ENCODE measurements at places on chromosomes 7 and 10.
A peak's percentile ranks its signal among the peaks of the same experiment; 100 is the strongest.

- DNase-seq = no peak
Observed at GRCh38 chr10:100725071-100725471, 20.3 kb upstream of the PAX2 start.

GRCh38 chr7:134140889-134141867, 14.0 kb downstream of the LRGUK start:
- DNase-seq = peak; percentile 38

DNA sequence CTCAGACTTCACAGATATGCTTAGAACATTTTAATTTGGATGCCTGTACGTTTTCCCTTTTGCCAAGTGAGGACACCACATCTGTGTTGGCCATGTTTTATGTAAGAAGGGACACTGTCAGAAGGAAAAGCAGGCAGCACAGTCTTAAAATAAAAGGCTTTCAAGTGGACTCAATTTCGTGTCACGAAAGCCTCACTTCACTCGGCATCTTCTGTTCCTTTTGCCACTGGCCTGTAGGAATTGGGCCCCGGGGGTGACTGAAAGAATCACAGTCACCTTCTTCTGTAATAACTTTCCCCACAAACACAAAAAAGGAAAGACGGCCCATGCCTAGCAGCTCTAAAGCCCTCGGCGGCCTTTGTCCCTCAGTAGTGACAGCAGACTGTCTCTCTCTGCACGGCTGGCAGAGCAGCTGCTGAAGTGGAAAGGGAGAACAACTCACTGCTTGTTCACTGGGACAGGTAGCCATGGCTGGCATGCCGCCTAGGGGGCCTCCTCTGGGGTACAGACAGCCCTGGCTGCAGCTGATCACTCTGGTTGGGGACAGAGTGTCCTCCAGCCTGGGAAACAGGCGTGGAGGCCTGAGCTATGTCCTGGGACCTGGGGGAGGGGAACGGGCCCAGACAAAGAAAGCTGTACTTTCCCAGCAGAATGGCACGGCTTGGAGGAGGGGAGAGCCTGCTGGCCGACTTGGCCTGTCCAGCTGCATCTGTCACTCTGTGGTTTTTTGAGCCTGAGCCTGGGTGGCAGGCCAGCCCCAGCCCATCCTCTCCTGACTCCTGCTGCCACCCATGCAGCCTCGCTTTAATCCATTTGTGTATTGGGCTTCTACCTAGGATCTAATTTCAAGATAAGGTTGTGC, 4.4 kb downstream of the RASSF4 start:
- DNase-seq = no peak

DNA sequence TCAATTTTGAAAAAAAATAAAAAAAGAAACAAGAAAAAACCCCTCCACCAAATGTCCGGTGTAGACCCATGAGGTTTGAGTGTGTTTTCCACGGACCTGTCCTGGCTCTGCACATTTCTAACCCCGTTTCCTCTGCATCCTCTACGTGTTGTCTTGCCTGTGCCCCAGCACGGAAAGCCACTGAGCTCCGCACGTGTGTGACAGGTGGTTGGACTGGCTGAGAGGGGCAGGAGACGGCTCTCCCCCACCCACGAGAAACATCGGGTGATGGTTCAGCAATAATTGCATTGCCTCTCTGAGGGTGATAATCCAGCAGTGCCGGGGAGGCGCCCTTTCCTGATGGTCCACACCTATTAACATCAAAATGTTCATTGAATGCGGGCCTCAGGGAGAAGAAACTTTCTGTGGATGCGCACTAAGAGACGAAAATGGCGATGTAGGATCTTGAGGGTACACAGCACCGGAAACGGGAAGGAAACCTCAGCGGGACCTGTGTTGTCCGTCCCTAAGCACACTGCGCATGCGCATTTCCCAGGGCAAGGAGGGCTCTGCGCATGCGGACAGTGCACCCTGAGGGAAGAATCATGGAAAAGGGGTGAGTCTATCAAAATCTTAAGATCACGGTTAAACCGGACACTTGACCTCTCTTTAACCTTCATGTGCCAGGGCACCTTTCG, 470.1 kb upstream of the ADARB2 start:
- DNase-seq = no peak

GRCh38 chr7:101395376-101395775, 32.7 kb downstream of the COL26A1 start:
- DNase-seq = no peak

DNA sequence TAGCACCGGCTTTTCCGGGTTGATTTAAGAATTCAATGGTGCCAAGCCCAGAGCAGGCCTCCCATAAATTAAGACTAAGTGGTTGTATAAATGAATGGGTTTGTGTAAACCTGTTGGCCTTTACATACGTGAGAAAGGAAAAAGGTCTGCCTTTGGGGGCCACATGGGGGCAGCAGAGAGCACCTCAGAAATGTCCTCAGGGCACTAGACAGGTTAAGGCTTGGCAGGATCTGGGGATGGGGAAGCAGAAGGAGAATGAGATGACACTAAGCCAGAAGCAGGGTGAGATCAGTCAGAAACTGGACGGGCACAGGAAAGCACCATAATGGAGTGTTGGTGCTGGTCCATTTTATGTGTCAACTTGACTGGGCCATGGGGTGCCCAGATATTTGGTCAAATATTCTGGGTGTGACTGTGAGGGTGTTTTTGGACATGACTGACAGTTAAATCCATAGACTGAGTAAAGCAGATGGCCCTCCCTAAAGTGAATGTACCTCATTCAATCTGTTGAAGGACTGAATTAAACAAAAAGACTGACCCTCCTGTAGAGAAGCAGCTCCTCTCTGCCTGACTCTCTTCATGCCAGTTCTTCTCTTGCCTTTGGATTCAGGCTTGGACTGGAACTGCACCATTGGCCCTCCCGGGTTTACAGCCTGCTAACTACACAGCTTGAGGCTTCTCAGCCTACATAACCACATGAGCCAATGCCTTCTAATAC, 58.9 kb downstream of the FRMPD2 start:
- DNase-seq = peak; percentile 73
